ENCODE measurements at places on chromosomes 16 and 17.

DNA sequence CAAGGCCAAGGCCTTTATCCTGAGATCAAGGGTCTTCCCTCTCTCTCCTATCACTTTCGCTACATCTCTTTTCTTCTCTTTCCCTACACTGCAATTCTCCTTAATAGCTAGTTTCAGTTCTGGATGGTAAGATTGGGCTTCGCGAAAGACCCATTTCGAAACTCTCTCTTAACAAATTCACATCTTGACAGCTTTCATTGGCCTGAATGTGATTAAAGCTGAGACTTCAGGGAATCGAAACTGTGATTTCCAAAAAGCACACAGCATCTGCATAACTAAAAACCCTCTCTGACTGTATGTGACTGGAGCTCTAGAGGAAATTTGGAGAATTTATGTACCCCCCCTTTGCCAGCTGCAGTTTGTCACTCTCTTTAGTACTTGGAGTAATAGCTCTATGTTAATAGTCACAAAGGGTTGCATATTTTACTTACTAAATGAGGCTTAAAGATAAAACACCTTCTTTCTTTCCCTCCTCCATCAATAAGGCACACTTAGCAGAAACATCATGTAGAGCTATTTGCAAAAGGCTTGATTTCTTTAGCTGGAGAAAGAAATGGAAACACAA is 105.3 kb upstream of the FAM20A start:
- H3K36me3 ChIP-seq = no peaks in the 10 kb centered on the region
- H3K27me3 ChIP-seq = peaks cover 3% of the 10 kb centered on the region
- DNase-seq = no peak
- H3K4me3 ChIP-seq = no peak overlapping the region

GRCh38 chr16:11160676-11161115 is 95.3 kb downstream of the SOCS1 start:
- no peak overlapping the region for H3K4me3 ChIP-seq
- H3K27me3 ChIP-seq = no peaks in the 10 kb centered on the region
- DNase-seq = no peak
- peak overlapping the region; percentile 90 for H3K27ac ChIP-seq
- H3K4me1 ChIP-seq = peaks cover 70% of the 10 kb centered on the region

GRCh38 chr16:14180481-14180944 is 109.4 kb downstream of the MRTFB start:
- H3K4me1 ChIP-seq = no peaks in the 10 kb centered on the region
- no peak overlapping the region for H3K27ac ChIP-seq
- no peaks in the 10 kb centered on the region for H3K36me3 ChIP-seq
- no peak overlapping the region for H3K4me3 ChIP-seq
- H3K27me3 ChIP-seq = no peaks in the 10 kb centered on the region

DNA sequence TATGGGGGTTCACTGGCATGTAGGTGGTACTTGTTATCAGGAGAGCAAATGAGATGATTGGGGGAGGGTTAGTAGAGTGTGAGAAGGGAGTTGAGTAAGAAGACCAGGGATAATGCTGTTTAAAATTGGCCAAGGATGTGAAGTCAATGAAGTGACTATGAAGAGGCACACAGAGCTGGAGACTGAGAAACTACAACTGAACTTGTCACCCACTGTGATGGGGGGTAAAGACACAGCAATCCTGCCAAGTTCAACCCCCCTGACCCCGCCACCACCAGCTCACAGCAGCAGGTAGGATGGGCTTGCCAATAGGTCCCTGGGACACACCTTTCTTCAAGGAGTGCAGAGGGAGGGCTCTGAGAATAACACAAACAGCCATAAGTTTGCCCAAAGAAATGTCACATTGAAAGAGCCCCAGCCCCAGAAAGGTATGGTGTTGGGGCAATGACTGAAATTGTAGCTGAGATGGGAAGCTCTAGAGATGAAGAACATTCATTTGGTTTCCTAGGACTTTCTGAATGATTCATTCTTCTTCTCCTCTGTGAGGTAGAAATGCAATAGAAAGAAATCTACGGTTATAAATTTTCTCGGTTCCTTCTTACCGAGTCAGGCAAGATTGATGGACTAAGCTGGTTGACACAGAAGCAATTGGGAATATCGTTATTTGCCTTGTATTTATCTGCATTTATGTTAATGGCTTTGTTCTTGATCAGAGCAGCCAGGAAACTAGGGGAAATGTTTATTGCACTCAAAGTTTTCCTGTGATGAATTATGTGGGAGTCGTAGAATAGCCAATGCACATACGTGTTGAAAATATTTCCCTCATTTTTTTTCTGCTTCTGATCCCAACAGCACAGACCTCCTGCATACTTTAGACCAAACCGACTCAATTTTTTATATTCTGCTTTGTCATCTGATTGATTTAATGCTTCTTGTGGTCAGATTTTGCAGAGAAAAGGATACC is 595.2 kb upstream of the CDH11 start:
- DNase-seq = no peak
- H3K4me3 ChIP-seq = no peak overlapping the region

DNA sequence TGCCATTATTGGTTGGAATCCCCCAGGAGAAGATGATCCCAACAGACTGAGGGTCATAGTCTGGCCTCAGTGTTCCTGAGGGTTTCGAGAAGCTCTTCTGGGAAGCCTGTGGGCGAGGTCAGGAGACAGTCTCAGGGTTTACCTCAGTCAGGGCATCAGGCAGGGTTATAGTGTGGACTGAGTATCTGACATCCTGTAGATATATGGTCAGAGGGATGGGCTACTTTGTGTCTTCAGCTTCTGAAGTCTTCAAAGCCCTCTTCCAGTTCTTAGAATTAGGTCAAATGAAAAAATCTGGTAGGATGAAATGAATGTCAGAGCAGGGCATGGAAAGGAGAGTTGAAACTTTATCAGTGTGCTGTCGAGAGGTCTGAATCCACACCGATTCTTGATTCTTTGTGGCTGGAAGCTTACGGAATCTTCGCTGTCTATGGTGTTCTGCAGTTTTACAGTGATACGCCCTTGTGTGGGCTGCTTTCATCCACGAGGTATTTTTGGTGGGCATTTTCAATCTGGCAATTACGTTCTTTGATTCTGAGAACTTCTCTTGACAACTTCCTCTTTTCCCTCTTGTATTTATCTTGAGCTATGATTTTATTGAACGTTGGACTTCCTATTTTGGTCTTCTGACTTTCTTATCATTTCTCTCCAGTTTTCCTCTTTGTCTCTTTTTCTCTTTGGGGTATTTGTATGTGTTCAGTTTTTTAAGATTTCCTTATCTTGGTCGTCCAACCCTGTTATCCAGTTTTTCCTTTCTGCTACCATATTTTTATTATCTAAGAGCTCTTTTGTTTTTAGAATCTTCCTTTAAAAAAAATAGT is 30.4 kb downstream of the BPTF start:
- no peak for DNase-seq
- H3K4me1 ChIP-seq = peaks cover 46% of the 10 kb centered on the region
- peak overlapping the region; percentile 70 for H3K27ac ChIP-seq

GRCh38 chr17:82160075-82160474 is 52.6 kb downstream of the CCDC57 start:
- H3K4me1 ChIP-seq = no peaks in the 10 kb centered on the region
- H3K27ac ChIP-seq = no peak overlapping the region
- H3K36me3 ChIP-seq = peaks cover 12% of the 10 kb centered on the region

DNA sequence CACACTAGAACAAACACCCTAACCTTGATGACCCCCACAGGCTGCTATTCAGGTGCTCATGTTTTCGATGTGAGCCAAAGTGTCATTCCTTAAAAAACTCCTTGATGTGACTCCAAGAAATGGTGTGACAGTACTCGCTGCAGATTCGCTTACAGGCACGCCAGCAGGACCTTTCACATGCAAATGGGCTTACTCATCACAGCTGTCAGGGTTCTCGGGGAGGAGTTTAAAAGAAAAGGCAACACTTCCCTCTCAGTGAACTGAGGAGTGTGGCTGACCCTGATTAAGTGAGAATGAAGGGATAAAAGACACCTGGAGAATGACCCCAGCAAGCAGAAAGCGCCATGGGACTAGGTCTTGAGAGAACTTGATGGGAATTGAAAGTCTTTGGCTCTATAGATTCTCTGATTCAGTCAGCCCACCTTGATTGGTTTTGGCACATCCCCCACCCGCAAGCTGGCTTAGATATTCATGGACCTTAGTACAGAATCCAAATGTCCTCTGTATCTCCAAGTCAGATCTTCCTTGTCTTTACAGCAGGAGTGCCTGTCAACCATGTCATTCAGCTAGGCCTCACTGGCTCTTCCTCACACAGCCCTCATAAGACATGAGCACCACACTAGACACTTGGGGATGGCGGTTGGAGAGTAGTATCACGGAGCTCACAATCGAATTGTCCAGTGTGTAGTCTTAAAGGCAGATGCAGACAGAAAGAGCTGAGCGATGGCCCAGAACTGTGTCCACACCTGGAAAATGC is 82.6 kb downstream of the HIC1 start:
- no peaks in the 10 kb centered on the region for H3K27me3 ChIP-seq
- no peak for DNase-seq
- H3K4me3 ChIP-seq = no peak overlapping the region

DNA sequence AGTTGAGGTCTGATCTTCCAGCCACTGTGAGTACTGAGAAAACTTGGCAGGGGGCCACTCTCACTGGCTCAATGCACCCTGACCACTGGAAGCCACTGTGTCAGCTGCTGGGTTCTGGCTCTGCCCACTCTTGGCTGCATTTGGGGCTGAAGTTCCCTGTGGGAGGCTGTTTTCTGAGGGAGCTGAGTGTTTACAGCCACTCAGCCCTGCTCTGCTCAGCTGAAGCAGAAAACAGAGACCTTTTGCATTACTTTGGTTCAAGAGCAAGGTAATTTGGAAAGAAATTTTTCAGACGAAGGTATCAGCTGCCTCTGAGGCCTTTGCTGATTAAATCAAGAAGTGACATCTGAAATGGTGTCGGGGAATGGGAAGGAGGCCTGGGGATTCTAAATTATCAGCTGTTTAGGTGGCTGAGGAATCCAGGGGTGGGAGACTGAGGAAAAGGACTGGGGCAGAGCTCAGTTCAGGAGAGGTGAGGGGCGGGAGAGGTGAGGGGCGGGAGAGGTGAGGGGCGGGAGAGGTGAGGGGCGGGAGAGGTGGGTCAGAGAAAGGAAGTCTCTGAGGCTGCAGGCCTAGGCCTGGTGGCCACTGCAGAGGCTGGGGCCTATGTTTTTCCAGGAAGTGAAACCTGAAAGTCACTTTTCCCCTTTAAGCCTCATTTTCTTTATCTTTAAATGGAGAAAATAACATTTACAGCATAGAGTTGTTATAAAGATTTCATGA is at the start of gene ACSM5:
Gene ACSM5, plus strand, starts transcription at position 137 of the 723 bp plus-strand sequence. CDS start 1,951 bp downstream, outside the sequence.
- no peaks in the 10 kb centered on the region for H3K27me3 ChIP-seq
- no peak for DNase-seq
- H3K36me3 ChIP-seq = no peaks in the 10 kb centered on the region
- no peaks in the 10 kb centered on the region for H3K4me1 ChIP-seq

DNA sequence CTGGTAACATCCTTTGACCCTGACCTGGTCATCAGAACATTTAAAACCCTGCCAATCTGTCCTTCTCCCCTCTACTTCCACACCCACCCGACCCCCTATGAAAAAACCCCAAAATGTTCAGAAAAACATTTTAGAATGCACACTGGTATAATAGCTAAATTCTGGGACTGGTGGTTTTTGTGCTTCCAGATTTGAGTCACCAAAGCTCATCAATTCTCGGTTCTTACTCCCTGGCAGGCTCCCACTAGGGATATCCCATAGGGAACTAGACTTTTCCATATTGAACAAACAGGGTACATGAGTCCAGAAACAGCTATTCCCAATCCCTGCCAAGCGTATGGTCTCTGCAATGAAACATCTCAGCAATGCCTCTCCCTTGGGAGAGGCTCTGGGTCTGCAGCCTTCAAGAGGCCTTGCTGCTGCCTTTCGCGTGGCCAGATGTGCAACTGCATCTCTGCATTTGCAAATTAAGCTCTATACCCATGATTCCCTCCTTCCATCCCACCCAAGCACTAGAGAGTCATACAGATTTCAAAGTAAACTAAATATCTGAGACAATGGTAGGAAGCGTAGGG is 67.7 kb downstream of the SMG6 start:
- no peaks in the 10 kb centered on the region for H3K27me3 ChIP-seq
- H3K27ac ChIP-seq = no peak overlapping the region
- H3K4me1 ChIP-seq = peaks cover 59% of the 10 kb centered on the region
- H3K4me3 ChIP-seq = no peak overlapping the region
- no peak for DNase-seq

- H3K27me3 ChIP-seq = peaks cover 82% of the 10 kb centered on the region
- H3K36me3 ChIP-seq = no peaks in the 10 kb centered on the region
- peaks cover 9% of the 10 kb centered on the region for H3K4me1 ChIP-seq
- DNase-seq = no peak
- no peak overlapping the region for H3K4me3 ChIP-seq
- H3K27ac ChIP-seq = no peak overlapping the region
These were observed 3.3 kb downstream of the PRAC1 start for GRCh38 chr17:48718761-48719641.

- no peak overlapping the region for H3K4me3 ChIP-seq
- peaks cover 56% of the 10 kb centered on the region for H3K36me3 ChIP-seq
- no peaks in the 10 kb centered on the region for H3K4me1 ChIP-seq
- H3K27me3 ChIP-seq = no peaks in the 10 kb centered on the region
- DNase-seq = no peak
These were observed 32.3 kb downstream of the SLC7A5 start for GRCh38 chr16:87836844-87837581.

- no peaks in the 10 kb centered on the region for H3K36me3 ChIP-seq
- peaks cover under 1% of the 10 kb centered on the region for H3K27me3 ChIP-seq
- no peak overlapping the region for H3K4me3 ChIP-seq
- no peak for DNase-seq
These were observed 15.5 kb upstream of the TIMP2 start for GRCh38 chr17:78940708-78941107.

GRCh38 chr16:50902457-50902856 is 160.6 kb downstream of the CYLD start:
- no peak overlapping the region for H3K27ac ChIP-seq
- H3K4me3 ChIP-seq = no peak overlapping the region
- DNase-seq = no peak
- H3K4me1 ChIP-seq = no peaks in the 10 kb centered on the region
- H3K36me3 ChIP-seq = no peaks in the 10 kb centered on the region

GRCh38 chr17:56023851-56024250 is 129.4 kb upstream of the ANKFN1 start:
- peaks cover 13% of the 10 kb centered on the region for H3K4me1 ChIP-seq
- H3K36me3 ChIP-seq = no peaks in the 10 kb centered on the region
- H3K27me3 ChIP-seq = peaks cover 3% of the 10 kb centered on the region
- no peak overlapping the region for H3K27ac ChIP-seq
- DNase-seq = no peak

DNA sequence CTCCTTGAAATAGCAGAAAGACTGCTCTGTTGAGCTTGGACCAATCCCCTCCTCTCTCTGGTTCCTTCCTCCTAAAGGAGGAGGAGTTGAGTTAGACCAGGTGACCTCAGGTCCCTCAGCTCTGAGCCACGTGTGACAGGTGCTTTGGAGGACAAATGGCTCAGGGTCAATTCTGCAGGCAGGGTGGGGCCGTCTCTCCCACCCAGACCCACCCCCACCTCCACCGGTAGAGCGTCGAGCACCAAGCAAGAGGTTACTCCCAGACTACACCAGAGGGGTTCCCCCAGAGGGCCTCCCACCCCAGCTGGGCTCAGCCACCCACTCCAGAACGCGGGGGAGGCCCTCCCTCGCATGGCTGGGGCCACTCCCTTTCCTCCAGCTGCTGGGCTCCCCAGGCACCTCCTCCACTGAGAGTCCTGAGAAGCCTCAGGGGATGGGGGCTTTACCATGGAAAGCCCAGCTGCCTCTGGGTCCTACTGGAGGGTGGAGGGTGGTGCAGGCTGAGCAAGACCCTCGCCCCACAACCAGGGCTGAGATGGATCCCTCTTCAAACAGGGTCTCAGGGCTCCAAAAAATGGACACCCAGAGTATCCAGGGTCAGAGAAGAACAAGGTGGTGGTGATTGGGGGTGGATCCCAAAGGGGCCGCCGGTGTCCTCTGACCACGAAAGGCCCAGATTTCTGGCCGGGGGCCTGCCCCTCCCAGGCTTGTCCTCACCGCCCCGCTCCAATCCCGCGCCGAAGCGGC is 7.6 kb downstream of the MYO1C start:
- H3K36me3 ChIP-seq = peaks cover 21% of the 10 kb centered on the region
- DNase-seq = peak; percentile 31
- no peaks in the 10 kb centered on the region for H3K27me3 ChIP-seq
